ENCODE measurements at places on chromosomes 7 and 10. TPM values are rescaled to one million over a fixed set of nuclear protein-coding genes. Genes with fewer than 3 reads are reported as not detected.

- DNase-seq: no peak
These were observed 38.1 kb upstream of the WDR11 start for GRCh38 chr10:120813085-120813484.

- DNase-seq: no peak
These were observed 18.1 kb downstream of the GARS1 start for GRCh38 chr7:30612658-30613265.

Gene VSTM2A
- 0.72 TPM for total RNA-seq

GRCh38 chr10:77710759-77711682, 73.4 kb upstream of the KCNMA1 start:
- peak; percentile 79 for DNase-seq

DNA sequence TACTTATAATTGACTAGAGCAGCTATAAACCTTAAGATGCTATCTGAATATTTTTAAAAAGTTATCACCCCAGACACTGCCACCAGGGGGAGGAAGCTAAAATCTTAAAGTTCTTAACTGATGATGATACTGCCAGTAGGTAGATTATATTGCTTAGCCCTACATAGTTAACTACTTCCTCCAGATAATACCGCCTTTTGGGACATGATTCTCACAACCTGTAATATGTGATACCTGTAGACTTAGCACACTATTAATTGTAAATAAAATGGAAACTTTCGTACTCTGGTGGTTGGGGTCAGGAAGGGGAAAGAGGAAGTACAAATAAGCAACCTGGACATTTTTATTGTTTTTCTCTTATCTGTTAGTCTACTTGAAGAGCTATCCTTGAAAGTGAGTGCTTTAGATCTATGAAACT, 268.9 kb downstream of the ADK start:
- DNase-seq: peak; percentile 24

DNA sequence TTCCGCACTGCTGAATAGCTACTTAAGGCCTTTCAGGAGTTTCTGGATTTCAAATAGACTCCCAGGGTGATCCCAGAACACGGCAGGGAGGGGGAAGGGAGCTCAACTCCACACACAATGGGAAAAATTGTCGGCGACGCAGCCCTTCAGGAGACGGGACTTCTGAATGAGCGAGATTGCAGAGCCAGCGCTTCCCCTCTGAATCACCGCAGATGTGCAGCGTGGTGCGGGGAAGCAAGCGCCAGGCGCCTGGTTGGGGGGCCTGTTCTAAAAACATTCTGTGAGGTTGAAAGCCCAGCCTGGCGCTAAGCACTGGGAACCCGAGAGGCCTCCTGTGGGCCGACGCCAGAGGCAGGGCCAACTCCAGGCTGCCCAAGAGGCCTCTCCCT, 163.3 kb downstream of the MAD1L1 start:
- no peak for DNase-seq

- DNase-seq: peak; percentile 48
These were observed 851 bp downstream of the MKRN1 start for GRCh38 chr7:140478246-140479061.

DNA sequence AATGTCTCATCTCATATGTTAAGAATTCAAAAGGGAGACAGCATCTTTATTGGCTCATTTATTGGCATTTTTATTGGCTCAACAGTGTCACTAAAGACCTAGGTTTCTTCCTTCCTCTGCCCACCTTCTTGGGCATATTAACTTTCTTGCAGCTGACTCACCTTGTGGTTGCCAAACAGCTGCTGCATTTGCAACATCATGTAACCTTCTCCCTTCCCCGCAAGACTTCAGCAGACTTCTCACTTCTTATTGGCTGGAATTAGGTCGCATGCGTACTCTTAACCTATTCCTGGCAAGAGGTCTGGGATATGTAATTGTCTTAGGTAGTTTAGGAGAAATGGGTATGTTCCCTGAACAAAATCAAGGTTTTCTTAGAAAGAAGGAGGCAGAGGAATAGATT, 263.2 kb downstream of the POU6F2 start:
- no peak for DNase-seq

Gene CALHM1
- not detected for total RNA-seq

DNA sequence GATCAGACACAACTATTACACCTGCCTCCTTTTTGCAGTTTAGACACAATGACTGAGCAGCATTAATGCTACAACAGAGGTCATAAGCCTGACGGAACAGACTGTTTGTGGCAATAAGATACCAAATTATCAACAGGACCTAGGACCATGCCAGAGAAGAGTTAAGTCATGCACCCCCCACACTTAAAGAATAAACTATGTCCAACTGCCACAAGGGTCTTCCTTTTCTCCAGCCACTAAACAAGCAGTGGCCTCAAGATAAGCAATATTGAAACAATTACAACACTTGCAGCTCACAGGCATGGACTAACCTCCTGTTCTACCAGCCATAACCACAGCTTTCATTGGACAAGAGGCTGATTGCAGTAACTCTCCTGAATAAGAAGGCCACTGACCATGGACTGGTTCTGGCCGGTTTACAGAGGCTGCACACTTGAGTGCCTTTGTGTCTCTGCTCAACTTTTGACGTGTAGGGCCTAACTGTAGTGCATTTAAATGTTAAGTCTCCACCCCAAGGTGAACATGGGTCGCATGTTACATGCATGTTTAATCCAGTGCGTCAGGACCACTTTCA, 104.4 kb downstream of the STRA8 start:
- DNase-seq: no peak

DNA sequence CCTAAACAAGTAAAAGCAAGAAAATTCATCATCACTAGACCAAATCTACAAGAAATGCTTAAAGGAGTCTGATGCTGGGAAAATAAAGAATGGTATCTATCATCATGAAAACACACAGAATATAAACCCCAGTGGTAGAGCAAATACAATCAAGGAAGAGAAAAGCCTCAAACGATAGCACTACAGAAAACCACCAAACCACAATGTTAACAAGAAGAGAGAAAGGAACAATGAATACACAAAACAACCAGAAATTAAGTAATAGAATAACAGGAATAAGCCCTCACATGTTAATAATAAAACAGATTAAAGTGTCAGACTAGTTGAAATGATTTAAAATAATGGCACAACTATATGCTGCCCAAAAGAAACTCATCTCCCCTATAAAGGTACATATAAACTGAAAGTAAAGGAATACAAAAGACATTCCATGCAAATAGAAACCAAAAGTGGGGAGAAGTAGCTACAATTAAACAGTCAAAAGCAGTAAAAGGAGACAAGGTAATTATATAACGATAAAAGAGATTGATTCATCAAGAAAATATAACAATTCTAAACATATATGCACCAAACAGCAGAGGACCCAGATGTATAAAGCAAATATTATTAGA, 77.3 kb downstream of the JMJD1C start:
- no peak for DNase-seq

Gene ARHGEF35
- 57.0 TPM for total RNA-seq

DNA sequence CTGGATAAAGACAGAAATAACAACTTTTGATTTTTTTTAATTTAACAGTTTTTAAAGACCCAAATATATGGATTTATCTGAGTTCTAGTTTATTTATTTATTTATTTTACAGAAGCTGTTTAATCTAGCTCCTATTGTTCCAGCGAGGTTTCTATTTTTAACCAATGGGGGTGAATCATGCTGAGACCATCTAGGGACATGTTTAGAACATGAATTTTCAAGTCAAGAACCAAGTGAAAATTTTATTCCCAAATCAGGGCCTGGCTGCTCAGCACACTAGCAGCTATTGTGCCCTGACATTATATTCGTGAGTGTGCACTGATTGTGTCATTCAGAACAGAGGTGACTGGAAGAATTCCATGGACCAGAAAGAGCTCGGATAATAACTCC, 24.6 kb upstream of the MPP7 start:
- DNase-seq: no peak

Gene RHOBTB1
- 4.9 TPM for total RNA-seq

- DNase-seq: no peak
These were observed 53.0 kb upstream of the AGR3 start for GRCh38 chr7:16934722-16935340.

- no peak for DNase-seq
These were observed 192.5 kb upstream of the SEMA3C start for GRCh38 chr7:81111358-81111757.

Gene INTS15
- 16.9 TPM for total RNA-seq

DNA sequence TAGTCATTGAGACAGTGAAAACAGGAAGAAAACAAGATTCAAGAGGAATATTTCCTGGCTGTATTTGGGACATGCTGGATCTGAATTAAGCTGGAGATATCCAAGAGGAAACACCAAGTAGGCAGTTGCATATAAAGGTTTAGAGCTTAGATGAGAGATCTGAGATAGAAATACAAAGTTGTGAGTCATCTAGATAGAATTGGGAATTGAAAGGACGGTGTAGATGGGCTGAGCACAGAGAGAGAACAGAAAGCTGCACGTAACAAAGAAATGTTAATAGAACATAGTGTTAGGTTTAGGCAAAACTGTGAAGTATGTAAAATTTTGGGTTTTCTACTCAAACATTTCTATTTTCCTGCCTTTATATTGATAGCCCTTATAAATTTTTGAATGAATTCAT, 218.5 kb upstream of the TMEM196 start:
- no peak for DNase-seq

DNA sequence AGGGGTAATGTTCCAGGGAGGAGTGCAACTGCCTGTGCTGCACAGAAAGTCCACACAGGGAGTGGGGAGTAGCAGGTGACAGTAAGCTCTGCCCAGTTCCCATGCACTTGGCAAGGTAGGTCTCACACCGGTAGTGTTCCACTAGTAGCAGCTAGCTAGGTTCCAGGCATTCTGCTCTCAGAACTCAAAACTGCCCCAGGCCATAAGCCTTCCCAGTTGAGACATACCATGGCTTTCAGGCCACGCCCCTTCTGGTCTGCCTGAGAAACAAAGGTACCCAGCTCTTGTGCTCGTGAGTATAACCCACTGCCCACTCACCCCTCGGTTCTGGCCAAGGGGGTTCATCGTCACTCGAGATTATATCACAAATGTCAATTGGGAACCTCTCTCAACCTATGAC, 12.6 kb downstream of the CASP7 start:
- DNase-seq: no peak

Gene GNAT3
- total RNA-seq: not detected

GRCh38 chr10:8455181-8455580, 400.7 kb downstream of the GATA3 start:
- DNase-seq: no peak

Data from colonic mucosa (tissue), 4 donors.